Heart right ventricle (tissue), 16 donors: ENCODE measurements at places on chromosomes 2 and 18. TPM values are rescaled to one million over a fixed set of nuclear protein-coding genes. Genes with fewer than 3 reads are reported as not detected.

VWA3B gene
- total RNA-seq, result 0.64 TPM

CPO gene
- total RNA-seq, result not detected

- DNase-seq, result no peak
Measured at GRCh38 chr2:84497285-84497684, 19.0 kb upstream of the DNAH6 start.

DNA sequence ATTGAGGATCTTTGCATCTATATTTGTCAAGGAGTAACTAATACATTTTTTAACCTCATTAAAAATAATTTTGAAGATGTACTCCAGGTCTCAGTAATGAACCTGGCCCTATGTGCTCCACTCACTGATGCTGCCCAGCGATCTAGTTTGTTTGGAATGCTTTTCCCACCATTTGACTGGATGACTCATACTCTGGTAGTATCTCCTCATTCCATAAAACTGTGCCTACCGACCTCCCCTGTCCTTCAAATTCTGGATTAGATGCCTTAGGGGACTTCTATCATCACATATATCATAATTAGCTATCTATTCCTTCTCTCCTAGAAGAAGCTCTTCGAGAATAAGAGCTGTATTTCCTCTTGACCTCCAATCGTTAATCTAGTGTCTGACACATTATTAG lies 83.8 kb downstream of the FAM117B start:
- DNase-seq, result no peak
